ENCODE measurements at places on chromosomes 12 and 14. TPM values are rescaled to one million over a fixed set of nuclear protein-coding genes. Genes with fewer than 3 reads are reported as not detected.

GRCh38 chr12:110846615-110847566 lies at the start of gene CCDC63:
CCDC63 (plus strand) TSS chr12:110846987; CDS start chr12:110852955, 5,968 bp downstream.
- DNase-seq: peak; percentile 28

DNA sequence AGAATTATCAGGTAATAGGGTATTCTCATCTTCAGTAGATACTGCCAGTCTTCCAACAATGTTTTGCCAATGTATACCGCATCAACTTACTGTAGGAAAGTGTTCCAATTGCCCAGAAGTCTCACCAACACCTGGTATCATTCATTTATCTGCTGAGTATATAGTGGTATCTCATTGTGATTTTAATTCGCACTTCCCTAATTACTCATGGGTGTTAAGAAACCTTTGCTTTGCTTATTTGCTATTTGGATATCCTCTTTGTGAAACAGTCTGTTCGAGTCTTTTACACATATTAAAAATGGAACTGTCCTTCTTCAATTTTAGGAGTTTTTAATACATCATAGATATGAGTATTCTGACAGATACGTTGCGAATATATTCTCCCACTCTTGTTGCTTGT lies 6.1 kb downstream of the TM7SF3 start:
- DNase-seq: no peak

Gene PMCH
- polyA plus RNA-seq: not detected

Gene TROAP
- polyA plus RNA-seq: 49.1 TPM

Data from right lung (tissue), 10 donors.